ENCODE measurements at places on chromosomes 3 and 15. TPM values are rescaled to one million over a fixed set of nuclear protein-coding genes. Genes with fewer than 3 reads are reported as not detected.

DNA sequence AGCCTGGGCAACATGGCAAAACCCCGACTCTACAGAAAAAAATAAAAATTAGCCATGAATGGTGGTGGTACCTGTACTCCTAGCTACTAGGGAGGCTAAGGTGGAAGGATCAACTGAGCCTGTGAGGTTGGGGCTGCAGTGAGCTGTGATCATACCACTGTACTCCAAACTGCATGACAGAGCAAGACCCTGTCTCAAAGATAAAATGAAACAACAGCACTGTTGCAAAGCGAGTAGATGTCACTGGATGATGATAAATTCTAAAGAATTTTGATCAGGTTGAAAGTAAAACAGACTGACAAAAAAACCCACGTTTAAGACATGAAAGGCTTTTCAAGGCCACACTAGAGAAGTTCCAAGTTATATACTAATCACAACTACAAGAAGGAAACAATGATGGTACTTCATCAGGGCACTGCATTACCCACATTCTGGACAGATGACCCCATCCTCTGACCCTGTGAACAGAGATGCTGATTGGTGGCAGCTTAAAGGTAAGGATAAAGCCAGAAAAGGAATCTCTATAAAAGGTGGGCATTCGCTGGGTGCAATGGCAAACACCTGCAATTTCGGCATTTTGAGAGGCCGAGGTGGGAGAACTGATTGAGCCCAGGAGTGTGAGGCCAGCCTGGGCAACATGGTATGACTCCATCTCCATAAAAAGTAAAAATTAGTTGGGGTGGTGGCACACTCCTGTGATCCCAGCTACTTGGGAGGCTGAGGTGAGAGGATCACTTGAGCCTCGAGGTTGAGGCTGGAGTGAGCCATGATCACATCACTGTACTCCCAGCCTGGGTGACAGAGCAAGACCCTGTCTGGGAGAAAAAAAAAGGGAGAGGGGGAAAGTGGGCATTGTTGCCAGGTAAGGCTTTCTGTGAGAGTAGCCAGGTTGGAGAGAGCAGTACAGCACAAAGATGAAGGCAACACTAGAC is 59.2 kb downstream of the TBL1XR1 start:
- no peak overlapping the region for H3K4me3 ChIP-seq
- H3K27ac ChIP-seq: no peak overlapping the region
- DNase-seq: no peak
- peaks cover 6% of the 10 kb centered on the region for H3K36me3 ChIP-seq
- H3K27me3 ChIP-seq: no peaks in the 10 kb centered on the region
- H3K4me1 ChIP-seq: peaks cover 30% of the 10 kb centered on the region

DNA sequence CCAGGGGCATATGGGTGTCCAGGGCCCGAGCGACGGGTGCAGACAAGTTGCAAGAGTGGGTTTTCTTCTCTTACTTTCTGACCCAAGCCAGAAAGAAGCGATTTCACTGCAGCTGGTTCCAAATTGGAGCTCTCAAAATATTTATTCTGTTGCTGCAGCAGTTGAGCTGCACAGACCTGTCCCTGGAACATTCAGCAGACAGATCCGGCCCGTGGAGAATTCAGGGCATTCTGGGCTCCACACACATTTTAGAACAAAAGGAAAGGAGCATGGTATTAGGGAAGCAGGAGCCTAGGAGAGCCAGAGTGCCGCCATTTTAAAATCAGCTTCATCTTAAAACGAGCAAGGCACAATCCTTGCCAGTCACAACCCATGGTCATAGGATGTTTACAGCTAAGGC is 135.3 kb upstream of the TPM1 start:
- H3K27me3 ChIP-seq: no peaks in the 10 kb centered on the region
- H3K4me3 ChIP-seq: no peak overlapping the region
- H3K27ac ChIP-seq: no peak overlapping the region
- H3K36me3 ChIP-seq: no peaks in the 10 kb centered on the region
- no peak for DNase-seq

- H3K36me3 ChIP-seq: no peaks in the 10 kb centered on the region
- DNase-seq: no peak
- H3K4me1 ChIP-seq: no peaks in the 10 kb centered on the region
- H3K27ac ChIP-seq: no peak overlapping the region
- no peaks in the 10 kb centered on the region for H3K27me3 ChIP-seq
- no peak overlapping the region for H3K4me3 ChIP-seq
Measured at GRCh38 chr3:143924522-143925285, 46.9 kb upstream of the DIPK2A start.

- H3K4me1 ChIP-seq: no peaks in the 10 kb centered on the region
- H3K4me3 ChIP-seq: no peak overlapping the region
- DNase-seq: no peak
- H3K27me3 ChIP-seq: no peaks in the 10 kb centered on the region
- peaks cover 16% of the 10 kb centered on the region for H3K36me3 ChIP-seq
- no peak overlapping the region for H3K27ac ChIP-seq
Measured at GRCh38 chr15:64222573-64223366, 59.9 kb upstream of the PPIB start.

DNA sequence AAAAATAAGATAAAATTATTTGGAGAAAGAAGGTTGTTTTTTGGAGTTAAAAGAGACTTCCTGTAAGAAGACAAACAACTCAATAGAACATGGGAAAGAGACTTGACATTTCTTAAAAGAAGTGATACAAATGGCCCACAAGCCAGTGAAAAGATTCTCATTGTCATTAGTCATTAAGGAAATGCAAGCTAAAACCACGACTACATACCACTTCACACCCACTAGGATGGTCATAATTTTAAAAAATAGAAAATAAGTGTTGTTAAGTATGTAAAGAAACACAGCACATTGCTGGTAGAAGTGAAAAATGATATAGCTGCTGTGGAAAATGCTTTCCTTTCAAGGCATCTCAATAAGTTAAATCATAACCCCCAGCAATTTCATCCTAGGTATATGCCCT is 44.4 kb upstream of the GK5 start:
- no peaks in the 10 kb centered on the region for H3K36me3 ChIP-seq
- peaks cover 28% of the 10 kb centered on the region for H3K4me1 ChIP-seq
- no peak overlapping the region for H3K4me3 ChIP-seq
- H3K27ac ChIP-seq: no peak overlapping the region
- no peaks in the 10 kb centered on the region for H3K27me3 ChIP-seq

DNA sequence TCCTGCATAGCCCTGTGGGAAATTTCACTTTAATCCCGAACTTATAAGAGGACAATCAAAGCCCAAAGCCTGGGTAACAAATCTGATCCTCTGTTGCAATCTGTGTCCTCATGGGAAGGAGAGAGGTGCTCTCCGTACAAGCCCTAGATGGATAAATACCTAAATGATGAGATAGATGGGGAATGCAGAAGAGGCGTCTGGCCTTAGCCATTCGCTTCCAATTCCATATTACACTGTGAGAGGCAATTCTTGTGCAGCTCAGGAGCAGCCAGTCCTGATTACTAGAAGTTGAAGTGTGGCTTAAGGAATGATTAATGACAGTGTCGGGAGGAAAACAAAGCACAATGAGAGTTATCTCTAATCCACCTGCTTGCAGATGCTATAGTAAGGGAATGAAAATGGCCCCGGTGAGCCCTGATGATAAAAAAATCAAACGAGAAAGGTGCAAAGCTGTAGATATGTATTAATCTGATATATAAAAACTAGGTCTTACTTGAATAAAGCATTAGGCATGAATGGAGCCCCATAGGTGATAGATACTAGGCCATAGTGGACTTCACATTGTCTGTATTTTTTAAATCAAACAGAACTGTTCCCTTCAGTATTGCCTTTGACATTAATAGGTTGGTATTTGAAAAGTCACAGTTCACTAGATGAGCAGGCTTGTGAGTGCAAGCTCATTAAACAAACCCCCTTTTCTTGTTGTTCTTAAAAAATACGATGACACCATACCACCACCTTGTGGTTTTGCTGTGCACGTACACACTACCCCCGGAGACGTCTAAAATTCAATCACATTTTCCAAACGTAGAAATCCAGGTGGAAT is 54.2 kb upstream of the TMCO5A start:
- peaks cover 8% of the 10 kb centered on the region for H3K4me1 ChIP-seq
- H3K4me3 ChIP-seq: no peak overlapping the region
- H3K27me3 ChIP-seq: peaks cover 46% of the 10 kb centered on the region

GRCh38 chr3:190972196-190972595 is 109.7 kb upstream of the GMNC start:
- H3K36me3 ChIP-seq: no peaks in the 10 kb centered on the region
- no peak for DNase-seq
- no peak overlapping the region for H3K27ac ChIP-seq

DNA sequence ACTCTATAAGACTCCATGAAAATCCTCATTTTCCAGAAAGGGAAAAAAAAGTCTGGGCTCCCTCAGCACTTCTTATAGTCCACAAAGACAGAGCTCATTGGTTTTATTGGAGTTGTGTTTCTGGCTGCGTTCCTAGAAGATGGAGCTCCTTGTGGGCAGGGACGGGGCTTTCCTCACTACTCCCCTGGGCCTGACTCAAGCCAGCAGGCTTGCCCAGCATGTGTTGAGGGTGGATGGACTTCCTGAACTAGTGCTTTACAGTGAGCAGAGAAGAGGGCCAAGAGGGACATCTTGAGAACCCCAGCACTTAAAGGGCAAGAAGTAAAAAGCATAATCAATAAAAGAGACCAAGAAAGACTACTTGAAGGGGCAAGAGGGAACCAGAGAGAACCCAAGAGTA is 43.2 kb upstream of the EPHB1 start:
- DNase-seq: no peak
- H3K27ac ChIP-seq: no peak overlapping the region
- no peak overlapping the region for H3K4me3 ChIP-seq
- no peaks in the 10 kb centered on the region for H3K4me1 ChIP-seq
- no peaks in the 10 kb centered on the region for H3K36me3 ChIP-seq
- no peaks in the 10 kb centered on the region for H3K27me3 ChIP-seq

GRCh38 chr3:131001071-131001470 is 25.6 kb downstream of the ASTE1 start:
- H3K27me3 ChIP-seq: no peaks in the 10 kb centered on the region

DNA sequence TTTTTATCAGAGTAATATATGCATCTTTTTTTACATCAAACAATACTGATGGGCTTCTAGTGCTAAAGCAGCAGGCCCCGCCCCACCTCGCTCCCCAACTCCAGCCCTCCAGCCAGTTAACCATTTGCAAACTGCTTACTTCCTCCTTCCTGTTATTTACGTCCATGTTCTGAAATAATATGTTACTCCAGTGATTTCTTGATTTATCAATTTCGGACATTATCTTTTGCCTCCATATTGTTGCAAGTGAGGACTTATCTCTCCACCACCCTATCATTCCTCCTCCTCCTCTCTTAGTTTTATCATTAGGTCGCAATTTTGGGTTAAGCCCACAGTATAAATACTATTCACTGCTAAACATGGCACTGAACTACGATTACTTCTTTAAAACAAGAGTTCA is 39.5 kb downstream of the ZNF710 start:
- H3K4me1 ChIP-seq: peaks cover 90% of the 10 kb centered on the region
- H3K27me3 ChIP-seq: no peaks in the 10 kb centered on the region
- peak overlapping the region; percentile 13 for H3K27ac ChIP-seq
- no peak for DNase-seq
- no peaks in the 10 kb centered on the region for H3K36me3 ChIP-seq
- peak overlapping the region; percentile 0 for H3K4me3 ChIP-seq

GRCh38 chr3:127000761-127001160 is 17.8 kb downstream of the PLXNA1 start:
- no peaks in the 10 kb centered on the region for H3K27me3 ChIP-seq
- H3K36me3 ChIP-seq: no peaks in the 10 kb centered on the region
- H3K4me1 ChIP-seq: peaks cover 13% of the 10 kb centered on the region

DNA sequence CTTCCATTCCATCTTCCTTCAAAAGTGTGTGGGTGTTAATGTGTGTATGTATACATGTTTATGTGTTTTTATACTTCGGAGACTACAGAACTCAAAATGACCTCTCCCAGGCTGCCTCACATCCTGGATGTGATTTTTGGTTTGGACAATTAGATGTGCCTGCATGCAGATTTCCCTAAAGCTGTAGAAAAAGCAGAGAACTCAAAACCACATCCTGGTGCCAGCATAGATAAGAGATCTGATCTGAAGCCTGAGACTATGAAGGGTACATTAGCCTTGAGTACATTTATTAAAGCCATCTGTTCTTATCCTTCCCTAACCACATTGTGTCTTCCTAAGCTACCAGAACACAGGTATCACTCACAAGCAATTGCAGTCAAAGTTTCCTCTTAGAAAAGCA is 319.4 kb upstream of the RASGRP1 start:
- no peak overlapping the region for H3K27ac ChIP-seq
- no peak for DNase-seq

DNA sequence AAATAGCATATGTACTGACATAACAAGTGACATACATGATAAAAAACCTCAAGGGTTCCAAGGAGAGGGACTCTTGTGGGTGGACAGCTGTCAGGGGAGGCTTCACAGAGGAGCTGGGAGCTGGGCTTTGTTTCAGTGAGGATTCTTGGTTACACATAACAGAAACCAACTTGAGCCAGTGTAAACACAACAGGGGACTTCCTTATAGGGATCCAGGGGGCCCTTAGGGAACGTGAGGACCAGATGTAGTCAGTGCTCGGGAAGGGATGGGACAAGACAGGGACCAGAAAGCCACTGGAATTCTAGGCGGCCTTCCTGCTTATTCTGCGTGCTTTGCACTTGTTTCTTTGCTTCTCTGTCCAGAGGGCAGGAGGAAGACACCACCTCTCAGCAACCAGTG is 34.9 kb downstream of the SNAPC5 start:
- peaks cover 22% of the 10 kb centered on the region for H3K36me3 ChIP-seq
- DNase-seq: no peak
- no peaks in the 10 kb centered on the region for H3K27me3 ChIP-seq
- peaks cover 5% of the 10 kb centered on the region for H3K4me1 ChIP-seq
- H3K4me3 ChIP-seq: no peak overlapping the region
- no peak overlapping the region for H3K27ac ChIP-seq

- no peak overlapping the region for H3K4me3 ChIP-seq
- H3K27ac ChIP-seq: no peak overlapping the region
- peaks cover 25% of the 10 kb centered on the region for H3K4me1 ChIP-seq
- no peak for DNase-seq
- H3K27me3 ChIP-seq: no peaks in the 10 kb centered on the region
- H3K36me3 ChIP-seq: no peaks in the 10 kb centered on the region
Measured at GRCh38 chr3:169324452-169324785, 339.1 kb downstream of the MECOM start.

SSUH2 gene
- 18.0 TPM for total RNA-seq

P4HTM gene
- total RNA-seq: 31.4 TPM

NFKBIZ gene
- 6.2 TPM for total RNA-seq

CTXN2 gene
- 0.18 TPM for total RNA-seq

EOMES gene
- total RNA-seq: not detected

TRH gene
- total RNA-seq: 0.36 TPM

GRAMD2A gene
- total RNA-seq: 0.35 TPM

MANF gene
- total RNA-seq: 114 TPM

Measured in neural crest cell (in vitro differentiated cells).